Inflammatory macrophage treated with lipopolysaccharide for 1 hour (primary cell): ENCODE measurements at places on chromosomes 1 and 21.

GRCh38 chr1:62407398-62408009 is 29.3 kb upstream of the USP1 start:
- DNase-seq: peak; percentile 89

- no peak for DNase-seq
These were observed 78.0 kb upstream of the IPO9 start for GRCh38 chr1:201750934-201751333.

DNA sequence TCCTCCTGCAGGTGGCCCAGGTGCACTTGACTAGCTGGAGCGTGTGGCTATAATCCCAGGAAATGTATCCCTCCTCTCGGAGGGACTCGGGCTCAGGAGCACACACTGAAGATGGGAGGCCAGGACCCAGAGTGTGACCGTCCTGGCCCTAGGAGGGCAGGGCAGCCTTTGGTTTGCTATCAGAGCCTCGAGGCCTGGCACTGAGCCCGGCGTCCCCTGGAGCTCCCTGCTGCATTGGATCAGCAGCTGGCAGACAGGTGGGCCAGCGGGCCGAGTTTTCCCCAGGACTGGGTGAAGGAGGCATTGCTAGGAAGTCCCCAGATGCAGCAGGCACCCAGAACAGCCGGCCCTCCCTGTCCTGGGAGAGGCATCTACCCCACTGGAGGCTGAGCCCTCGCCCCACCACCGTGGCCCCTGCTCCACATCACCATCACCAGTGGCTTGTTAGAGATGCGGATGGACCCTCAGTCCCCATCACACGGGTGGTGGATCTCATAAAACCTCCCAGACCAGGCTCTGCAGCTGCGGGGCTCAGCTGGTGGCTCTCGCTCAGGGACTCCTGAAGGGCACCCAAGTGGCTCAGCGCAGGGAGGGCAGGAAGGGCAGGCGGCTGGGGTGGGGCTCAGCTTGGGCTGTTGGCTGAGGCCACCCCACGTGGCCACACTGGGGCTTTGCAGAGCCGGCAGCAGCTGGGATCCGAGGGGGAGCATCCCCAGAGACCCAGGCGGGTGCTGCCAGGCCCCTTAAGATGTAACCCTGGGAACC is 32.7 kb upstream of the POFUT2 start:
- no peak for DNase-seq

GRCh38 chr1:235898126-235898525 is 31.4 kb upstream of the LYST start:
- no peak for DNase-seq

DNA sequence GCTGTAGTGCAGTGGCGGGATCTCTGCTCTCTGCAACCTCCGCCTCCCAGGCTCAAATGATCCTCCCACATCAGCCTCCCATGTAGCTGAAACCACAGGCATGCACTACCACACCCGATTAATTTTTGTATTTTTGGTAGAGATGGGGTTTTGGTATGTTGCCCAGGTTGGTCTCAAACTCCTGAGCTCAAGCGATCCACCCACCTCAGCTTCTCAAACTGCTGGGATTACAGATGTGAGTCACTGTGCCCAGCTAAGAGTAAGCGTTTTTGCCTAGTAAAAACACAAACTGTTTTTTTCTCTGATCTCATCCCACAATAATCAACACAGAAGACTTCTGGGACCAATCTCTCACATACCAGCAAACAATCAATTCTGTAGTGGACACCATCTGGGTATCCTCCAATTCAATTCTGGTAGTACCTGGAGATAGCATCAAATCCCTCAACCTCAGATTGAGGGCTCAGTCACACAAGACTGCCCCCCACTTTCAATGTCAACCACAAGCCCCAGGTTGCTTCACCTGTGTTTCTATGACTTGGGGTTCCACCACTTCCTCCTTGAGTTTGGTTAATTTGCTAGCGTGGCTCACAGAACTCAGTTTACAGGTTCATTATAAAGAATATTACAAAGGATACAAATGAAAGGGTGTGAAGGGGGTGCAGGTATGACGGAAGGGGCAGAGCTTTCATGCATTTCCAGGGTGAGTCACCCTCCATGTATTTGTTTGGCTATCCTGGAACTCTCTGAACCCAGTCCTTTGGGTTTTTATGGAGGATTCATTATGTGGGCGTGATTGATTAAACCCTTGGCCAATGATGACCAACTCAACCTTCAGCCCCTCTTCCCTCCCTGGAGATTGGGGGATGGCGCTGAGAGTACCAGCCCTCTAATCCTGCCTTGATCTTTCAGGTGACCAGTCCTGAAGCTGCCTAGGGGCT is 40.0 kb upstream of the RHOU start:
- no peak for DNase-seq

DNA sequence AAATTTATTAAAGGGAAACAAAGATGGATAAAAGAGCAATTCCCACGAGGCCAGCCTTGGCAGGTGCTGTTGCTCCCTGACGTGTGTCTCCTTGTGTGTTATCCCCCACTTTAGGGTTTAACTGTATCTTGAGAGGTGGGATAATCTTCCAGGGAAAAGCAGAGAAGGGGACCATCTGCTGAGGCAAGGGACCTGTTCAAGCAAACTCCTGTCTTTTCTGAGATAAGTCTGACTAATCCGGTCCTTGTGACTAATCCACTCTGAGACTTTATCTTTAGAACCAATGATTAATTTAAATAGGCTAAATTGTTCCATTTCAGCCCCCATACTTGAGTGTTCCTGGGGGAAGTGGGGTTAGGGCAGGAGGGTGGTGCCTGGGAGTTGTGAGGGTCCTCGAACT is 163.6 kb downstream of the CAMTA1 start:
- DNase-seq: no peak

DNA sequence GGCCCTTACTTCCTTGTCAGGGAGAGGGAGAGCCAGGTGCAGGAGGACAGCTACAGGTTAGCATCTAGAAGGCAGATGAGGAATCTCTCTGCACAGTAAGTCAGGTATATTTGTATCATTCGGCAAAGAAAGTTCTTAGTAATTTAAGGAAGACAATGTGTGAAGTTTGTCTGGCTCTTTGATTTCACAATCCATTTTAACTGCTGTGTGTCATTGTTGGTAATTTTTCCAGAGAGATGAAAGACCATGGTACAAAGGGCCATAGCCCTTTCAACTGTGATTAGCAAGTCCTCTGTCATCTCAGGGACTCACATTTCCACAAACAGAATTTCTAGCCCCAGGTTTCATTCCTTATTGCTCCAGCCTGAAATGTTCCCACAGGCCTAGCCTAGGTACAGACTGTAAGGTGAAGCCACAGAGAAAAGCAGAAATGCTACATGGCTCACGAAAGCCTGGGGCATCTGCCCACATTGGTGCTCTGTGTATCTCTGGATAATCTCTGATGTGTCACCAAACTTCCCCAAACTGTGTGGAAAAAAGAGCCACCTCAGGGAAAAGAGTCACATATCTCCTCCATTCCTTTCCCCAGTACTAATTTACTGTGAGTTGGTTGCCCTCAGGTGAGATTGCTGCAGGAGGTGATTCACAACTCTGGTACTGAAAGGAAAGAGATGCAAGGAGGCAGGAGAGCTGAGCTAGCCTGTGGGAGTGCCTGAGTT is 70.6 kb downstream of the SYT6 start:
- DNase-seq: peak; percentile 21

GRCh38 chr1:22825486-22826189 is 115.0 kb downstream of the EPHB2 start:
- DNase-seq: no peak

DNA sequence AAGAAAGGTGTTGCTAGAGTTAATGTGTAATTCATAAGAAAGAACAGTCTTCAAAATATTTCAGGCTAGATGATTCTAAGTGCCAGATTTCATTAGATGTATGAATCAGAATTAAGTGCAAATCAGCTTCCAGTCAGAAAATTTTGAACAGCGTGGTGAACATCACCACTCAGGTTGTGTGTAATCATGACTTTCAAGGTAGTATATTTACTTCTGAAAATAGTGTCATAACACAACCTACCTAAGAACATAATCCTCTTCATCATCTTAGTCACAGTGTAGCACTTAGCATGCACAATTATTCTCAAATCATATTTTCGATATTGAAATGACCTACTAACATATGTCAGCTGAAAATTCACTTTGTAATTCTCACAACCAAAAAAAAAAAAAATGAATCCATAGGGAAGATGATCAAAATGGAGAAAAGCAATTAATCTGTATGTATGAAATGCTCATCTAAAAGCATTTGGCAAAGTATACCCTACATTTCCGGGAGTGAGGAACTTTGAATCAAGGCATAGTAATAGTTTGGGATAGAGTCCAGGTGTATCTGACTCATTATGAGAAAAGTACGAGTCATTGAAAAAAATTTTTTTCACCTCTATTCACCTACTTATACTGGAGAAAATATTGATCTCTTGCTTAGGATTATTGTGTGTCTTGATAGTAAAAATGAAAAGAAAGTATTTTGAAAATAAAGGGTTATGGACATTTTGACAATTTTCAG is 221.8 kb upstream of the CHRM3 start:
- DNase-seq: no peak

GRCh38 chr1:170539154-170539553 is 7.2 kb downstream of the GORAB start:
- no peak for DNase-seq

DNA sequence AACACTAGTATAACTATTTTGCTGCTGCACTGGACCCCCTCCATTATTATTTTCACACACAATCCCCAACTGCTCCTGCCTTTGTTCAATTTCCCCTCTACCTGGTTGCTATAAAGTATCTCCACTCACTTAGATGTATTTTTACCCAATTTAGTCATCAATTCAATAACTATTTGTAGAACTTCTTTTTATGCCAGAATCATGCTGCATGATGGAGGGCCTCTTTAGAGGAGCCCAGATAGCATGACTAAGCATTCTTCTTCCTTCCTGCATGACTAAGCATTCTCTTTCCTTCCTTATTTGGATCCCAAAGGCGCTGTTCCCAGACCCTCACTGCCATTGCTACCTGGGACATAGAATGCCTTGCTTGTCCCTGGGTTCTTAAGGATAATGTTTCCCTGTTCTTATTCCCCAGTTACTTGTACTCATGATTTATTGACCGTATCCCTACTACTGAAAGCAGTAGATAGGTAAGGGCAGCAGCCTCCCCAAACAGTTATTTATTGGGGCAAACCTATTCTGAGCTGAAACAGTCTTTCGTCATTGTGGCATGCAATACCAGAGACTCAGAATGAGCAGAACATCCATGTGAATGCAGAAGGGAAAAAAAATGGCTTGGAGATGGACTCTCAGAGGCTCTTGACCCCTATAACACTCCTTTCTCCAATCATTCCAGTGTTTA is 89.3 kb upstream of the AKT3 start:
- DNase-seq: no peak

DNA sequence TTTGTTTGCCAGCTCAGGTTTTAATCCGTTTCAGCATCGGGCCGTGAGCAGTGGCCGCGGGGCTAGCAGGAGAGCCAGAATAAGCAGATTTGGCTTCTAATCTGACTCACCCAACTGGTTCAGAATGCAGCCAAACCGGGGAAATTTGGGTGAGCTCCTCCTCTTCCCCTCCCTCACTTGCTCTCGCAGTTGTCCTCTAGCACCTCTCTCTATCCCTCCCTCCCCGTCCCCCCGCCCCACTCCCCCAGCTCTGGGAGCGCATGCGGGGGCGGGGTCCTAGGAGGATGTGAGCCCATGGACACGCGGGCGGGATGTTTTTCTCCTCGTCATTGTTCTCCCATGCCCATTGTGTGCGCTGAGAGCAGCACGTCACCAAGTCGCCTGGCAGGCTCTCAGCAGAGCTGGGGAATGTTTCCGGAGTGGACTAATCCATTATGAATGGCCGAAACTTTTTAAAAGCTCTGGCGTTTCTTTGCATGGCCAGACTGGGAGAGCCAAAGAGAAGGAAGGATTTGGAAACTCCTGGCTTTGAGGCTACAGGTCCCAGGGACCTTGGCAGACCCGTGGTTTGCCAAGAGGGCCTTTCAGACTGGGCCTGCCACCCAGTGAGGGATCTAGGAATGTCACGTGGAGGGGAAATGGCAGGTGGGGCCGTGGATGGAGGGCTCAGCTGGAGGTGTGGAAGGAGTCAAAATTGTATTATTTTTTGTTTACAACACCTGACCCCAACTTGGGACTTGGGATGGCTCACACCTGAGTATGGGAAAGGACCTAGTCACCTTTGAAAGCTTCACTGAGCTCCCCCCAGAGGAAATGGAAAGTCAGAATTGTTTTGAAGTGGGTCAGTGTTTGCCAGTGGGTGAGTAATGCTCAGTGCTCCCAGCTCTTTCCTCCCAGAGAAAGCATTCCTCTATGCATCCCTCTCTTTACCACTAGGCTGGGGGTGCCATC is 39.2 kb downstream of the CDK18 start:
- DNase-seq: peak; percentile 93

- DNase-seq: no peak
These were observed 8.1 kb downstream of the KRTAP21-3 start for GRCh38 chr21:30710499-30710898.

- DNase-seq: no peak
These were observed 29.5 kb upstream of the TGFB2 start for GRCh38 chr1:218315638-218316037.

GRCh38 chr1:90616395-90616794 is 100.7 kb downstream of the BARHL2 start:
- no peak for DNase-seq

DNA sequence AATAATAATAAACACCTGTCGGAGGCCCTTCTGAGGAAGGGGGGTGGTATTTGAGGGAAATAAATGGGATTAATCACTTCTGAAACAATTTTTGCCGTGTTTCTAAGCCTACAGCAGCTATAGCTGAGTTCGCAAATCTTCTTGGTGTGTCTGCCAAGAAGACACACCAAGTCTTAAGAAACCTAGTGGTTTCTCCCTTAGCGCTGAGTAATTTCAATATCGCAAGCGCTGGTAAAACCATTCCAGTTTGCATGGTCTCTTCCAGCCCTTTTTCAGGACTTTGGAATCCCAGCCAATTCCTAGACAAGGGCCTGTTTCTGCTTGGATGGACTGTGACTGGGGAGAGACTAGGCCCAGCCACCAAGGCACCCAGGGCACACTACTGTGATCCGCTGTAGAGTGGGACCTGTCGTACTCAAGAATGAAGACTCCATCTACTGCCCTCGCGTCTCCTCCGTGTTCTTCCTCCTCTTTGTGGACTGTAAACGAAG is 7.5 kb upstream of the LHX8 start:
- DNase-seq: no peak

DNA sequence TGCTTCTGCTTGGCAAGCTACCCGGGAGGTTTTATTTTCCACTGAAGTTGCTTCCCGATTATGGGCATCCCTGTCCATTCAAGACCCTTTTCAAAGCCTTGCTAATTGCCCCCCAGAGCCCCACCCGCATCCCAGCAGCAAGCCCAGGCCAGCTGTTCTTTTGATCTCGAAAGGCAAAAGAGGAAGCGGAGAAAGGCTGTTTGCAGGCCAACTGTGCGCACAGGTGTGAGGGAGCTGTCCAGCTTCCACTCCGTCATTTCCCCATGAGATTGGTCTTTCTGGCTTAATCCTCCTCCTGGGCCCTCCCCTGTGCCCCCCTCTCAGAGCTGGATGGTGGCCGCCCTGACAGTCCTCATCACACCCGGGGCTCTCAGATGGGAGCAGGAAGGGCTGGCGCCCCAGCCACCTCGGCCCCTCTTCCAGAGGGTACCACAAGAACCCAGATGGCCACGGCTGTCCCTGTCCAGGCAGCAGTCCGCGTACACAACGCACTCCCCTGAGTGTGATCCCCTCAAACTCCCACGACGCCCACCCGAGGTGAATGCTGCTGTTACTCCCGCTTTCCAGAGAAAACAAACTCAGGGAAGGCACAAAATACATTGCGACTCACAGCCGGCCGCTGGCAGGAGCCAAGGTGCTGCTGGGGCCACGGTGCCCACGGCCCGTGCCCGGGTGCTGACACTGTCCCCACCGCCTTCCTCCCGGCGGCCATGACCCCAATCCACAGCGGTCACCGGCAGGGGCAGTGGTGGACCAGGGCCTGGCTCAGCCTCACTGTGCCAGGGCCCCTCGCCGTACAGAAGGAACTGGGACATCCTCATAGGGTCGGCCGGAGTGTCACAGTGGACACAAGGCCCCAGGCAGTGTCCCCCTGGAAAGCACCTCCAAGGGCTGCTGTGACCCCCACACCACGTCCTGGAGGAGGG is 121.9 kb downstream of the CRYAA start:
- DNase-seq: no peak
